Activated CD4-positive, CD25-positive, alpha-beta regulatory T cell treated with anti-CD3 and anti-CD28 coated beads, Interleukin-2, amount 50 U/mL, for 24 hours (primary cell): ENCODE measurements at places on chromosomes 2 and 18.
A peak's percentile ranks its signal among the peaks of the same experiment; 100 is the strongest.

GRCh38 chr18:57461652-57462269, 26.6 kb downstream of the ONECUT2 start:
- no peak for ATAC-seq

DNA sequence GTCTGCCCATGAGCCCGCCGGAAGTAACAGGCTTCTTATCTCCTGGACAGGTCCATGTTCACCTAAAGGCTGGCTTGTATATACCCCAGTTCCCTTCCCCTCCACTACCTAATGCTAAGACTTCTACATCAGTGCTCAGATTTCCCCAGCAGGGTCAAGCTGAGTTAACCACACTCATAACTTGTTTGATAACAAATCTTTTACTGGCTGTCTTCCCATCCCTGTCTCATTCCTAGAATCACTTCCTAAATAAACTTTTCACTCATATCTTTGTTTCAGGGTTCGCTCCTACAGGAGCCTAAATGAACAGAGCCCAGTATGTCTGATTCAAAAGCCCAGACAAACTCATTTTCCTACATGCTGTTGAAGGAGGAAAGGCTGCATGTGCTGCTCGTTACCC, 94.0 kb upstream of the SOX11 start:
- ATAC-seq, result no peak

DNA sequence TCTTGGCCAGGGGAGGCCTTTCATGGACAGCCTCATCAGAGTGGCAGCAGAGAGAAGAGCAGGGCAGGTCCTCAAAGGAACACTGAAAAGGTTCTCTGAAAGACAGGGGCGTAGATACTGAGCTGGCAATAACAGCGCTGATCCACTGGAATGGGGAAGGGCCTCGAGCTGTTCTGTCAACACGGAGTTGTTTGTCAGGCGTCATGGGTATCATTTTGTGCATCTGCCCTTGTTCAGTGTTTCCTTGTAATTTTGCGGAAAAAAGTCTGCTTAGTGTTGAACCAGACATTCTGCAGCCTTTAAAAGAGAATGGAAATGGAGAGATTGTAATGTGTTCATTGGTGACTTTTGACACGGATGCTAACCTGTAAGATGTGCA, 21.5 kb downstream of the AGAP1 start:
- no peak for ATAC-seq

DNA sequence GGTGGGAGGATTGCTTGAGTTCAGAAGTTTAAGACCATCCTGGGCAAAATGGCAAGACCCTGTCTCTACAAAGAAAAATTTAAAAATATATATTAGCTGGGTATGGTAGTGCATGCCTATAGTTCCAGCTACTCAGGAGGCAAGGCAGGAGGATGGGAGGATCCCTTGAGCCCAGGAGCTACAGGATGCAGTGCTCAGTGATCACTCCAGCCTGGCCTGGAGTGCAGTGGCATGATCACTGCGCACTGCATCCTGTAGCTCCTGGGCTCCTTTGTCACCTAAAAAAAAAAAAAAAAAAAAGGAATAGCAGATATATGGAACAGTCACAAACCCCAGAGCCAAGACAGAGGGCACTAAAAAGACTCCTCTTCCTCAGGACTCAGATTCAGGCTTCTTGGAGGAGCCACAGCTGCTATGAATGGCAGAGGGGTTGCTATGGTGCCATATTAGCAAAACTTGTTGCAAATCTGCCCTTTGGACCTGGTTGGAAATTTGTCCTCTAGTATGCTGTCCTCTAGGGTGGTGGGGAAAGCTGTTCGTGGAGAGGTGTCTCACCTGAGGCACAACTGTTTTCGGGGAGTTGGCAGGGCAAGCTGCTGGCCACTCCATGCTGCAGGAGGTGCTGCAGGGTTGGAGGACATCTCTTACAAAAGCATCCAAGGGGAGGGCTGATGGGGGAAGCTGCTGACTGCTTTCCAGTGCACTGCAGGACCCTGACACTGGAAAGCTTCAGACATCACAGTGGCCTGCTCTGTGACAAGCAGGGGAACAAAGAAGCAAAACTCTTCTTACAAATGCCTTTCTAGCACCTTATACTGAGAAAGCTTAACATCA, 22.7 kb downstream of the CYP20A1 start:
- no peak for ATAC-seq

- ATAC-seq, result no peak
Observed at GRCh38 chr2:48439102-48439501, 90.9 kb upstream of the STON1 start.

DNA sequence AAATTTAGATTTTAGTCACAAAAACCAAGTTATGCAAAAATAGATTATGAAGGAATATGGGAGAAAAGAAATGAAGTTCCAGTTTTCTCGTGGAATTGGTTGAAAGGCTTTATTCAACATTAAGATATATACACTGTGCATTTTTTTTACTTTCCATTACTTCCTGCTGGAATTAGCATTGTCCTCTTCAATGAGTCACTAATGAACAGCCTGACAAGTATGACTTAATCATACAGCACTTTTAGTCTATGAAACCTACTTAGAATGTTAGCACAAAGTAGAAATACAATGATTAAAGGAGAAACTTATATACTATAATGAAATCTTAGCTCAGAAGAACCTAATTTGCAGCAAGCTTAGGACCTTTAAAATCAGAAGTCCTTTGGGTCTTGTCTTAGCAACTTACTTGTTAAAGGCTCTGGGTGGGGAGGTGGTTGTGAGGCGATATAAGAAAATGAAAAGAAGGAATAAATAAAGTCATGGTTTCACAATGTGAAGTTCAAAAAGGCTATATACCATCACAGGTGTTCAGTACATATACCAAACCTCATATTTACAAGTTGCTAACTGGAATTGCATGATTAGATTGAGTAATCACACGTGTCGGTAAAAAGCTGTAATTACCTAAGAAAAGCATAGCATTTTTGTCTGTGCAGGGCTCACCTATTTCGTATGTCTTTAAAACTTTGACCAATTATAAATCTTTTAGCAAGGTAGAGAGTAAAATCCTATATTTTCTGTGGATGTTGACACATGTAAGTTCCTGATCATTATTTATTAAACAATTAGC, 236.8 kb downstream of the CAMKMT start:
- no peak for ATAC-seq

- no peak for ATAC-seq
Observed at GRCh38 chr2:119283873-119284331, 60.3 kb downstream of the STEAP3 start.

DNA sequence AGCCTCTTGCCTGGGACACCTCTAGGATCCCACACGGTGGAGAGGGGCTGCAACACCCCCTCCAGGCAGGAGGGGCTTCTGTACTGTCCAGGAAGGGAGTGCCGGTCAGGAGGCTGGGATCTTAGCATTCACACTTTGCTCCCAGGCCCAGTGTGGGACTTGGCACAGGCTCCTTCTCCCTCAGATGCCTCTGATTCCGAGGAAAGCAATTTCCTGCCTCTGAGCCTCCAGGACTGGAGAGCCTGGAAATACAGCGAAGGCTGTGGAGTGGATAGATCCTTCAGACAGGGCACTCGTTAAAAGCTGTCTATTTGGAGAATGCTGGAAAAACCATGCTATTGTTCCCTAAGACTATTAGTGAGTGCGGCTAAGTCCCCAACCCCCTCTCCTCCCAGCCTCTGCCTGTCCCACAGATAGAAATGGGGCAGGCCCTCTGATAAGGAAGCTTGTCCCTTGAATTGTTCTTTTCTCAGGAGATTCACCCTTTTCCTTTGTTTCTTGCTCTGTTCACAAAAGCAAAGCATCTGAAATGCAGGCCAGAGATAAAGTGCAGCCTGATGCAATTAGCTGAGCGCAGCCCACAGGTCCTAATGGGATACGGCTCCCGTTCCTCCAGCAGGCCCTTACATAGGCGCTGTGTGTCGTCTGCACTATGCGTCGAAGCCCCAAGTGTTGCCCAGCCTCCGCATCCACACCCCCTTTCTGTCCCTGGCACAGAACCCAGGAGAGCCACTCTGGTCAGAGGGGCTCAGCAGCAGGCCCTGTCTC, 252.2 kb downstream of the KLHL29 start:
- no peak for ATAC-seq

- ATAC-seq, result no peak
Observed at GRCh38 chr2:67616749-67617148, 219.6 kb downstream of the ETAA1 start.

DNA sequence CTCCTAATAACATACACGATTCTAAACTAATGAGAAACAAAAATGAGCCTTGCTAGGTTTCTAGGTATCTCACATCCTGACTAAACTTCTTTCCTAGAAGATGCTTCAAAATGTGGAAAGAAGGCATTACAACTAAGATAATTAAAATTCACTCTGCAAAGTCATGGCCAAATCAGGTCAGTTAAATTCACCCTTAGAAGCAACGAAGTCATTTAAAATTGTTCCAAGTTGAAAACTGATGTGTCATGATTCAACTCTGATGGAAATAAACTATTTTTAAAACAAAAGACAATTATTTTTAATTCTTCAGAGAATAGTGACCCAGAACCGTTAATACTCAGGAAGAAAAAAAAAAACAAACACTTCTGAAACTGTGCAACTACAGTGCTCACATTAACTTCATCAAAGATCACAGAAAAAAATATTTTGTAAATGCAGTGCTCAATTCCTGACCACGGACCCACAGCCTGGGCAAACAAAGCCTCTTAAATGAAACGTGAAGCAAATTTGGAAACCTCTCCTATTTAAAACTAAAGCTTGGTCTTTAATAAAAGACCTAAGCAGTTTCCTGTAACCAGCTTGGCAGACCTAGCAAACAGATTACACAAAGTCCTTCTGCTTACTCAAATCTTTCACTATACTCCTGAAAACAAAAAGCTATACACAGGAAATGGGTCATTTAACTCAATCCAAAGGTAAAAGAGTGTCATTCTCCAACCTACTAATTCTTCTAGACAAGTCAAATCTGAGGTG, 39.0 kb downstream of the CHN1 start:
- no peak for ATAC-seq

- ATAC-seq, result no peak
Observed at GRCh38 chr2:23662466-23662865, 264.5 kb downstream of the ATAD2B start.

GRCh38 chr2:128474036-128474955, 155.6 kb upstream of the HS6ST1 start:
- ATAC-seq, result no peak

- no peak for ATAC-seq
Observed at GRCh38 chr2:70999362-70999761, 4.7 kb upstream of the TEX261 start.

DNA sequence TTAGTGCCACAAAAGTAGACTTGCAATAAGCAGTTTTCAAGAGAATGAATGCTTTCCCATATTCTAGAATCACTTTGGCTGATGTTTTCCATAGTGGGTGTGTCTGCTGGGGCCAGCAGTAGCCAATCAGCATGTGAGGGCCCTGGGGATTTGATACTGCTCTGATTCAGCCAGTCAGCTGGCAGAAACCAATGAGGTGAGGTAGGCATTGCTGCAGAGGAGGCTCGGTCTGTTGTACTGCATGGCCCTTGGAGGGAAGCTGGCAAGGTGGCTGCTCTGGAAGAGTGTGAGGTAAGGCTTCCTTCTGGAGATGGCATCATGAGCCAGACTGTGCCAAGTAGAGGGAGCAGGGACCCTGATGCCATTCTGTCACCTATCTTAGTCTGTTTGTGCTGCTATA, 22.7 kb downstream of the TMEM87B start:
- ATAC-seq, result no peak

GRCh38 chr18:38751211-38751610, 1185.6 kb upstream of the CELF4 start:
- peak; percentile 38 for ATAC-seq

GRCh38 chr18:47413327-47413726, 161.9 kb upstream of the SKOR2 start:
- no peak for ATAC-seq

- peak; percentile 19 for ATAC-seq
Observed at GRCh38 chr2:223950448-223951347, 5.6 kb upstream of the WDFY1 start.

DNA sequence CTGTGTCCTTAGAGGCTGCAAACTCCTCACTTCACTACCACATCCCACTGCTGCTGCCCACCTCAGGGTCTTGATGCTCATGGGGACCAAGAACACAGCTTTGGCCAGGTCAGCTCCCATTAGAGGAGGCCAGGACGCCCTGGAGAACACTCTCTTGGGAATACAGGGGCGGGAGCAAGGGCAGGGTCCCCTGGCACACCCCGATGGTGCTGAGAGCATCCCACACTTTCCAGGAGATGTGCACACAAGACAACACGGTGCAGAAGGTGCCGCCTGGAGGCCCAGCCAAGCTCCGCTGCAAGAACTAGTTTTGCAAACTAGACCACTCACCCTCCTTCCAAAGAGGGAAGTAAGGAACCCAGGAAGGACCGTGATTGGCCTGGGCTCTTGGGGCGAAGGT, 304.4 kb upstream of the SALL3 start:
- no peak for ATAC-seq

DNA sequence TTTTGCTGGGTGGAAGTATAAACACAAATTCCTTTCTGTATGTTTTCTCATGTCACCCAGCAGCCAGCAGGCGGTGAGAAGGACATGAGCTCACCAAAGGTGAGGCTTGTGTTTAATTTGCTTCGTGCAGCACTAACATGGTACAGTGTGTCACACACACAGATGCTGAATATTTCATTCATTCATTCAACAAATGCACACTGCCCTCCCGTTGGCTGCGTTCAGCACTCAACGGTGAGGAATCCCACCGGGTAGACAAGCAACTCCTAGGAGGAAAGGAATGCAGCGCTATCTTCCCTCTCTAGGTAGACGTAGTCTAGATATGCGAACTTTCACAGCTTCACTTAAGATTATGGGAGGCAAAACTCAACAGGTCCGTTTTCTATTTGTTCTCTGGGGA, 85.1 kb downstream of the LONRF2 start:
- no peak for ATAC-seq

- ATAC-seq, result no peak
Observed at GRCh38 chr2:226683196-226683595, 116.4 kb downstream of the IRS1 start.

DNA sequence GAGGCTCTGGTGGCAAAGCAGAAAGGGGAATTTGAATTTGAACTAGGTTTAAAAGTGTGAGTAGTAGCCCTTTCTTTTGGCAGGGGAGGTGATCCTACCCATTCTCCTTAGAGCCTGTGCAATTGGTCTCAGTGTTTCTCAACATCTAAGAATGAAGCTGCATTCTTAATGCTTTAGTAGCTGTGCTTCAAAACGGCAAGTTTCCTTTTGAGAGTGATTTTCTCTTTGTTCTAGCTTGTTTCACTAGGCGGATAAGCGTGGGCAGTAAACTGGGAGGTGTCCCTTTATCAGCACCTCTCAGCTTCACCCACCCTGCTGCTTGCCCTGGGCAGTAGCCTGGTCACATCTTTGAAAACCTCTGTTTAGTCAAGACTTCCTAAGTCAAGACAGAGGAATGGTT, 6.7 kb downstream of the CRIM1 start:
- no peak for ATAC-seq

DNA sequence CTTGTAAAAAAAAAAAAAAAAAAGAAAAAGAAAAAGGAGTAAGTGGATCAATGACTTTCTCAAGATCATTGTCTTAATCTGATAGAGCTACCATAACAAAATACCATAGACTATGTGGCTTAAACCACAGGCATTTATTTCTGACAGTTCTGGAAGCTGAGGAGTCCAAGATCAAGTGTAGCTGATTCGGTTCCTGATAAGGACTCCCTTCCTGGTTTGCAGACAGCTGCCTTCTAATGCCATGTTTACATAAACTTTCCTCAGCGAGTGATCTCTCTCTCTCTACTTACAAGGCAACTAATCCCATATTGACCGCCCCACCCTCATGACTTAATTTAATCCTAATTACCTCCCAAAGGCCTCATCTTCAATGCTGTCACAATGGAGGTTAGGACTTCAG, 36.5 kb upstream of the SIX2 start:
- ATAC-seq, result no peak
